ENCODE measurements at places on chromosomes 7 and 10. TPM values are rescaled to one million over a fixed set of nuclear protein-coding genes. Genes with fewer than 3 reads are reported as not detected.

DNA sequence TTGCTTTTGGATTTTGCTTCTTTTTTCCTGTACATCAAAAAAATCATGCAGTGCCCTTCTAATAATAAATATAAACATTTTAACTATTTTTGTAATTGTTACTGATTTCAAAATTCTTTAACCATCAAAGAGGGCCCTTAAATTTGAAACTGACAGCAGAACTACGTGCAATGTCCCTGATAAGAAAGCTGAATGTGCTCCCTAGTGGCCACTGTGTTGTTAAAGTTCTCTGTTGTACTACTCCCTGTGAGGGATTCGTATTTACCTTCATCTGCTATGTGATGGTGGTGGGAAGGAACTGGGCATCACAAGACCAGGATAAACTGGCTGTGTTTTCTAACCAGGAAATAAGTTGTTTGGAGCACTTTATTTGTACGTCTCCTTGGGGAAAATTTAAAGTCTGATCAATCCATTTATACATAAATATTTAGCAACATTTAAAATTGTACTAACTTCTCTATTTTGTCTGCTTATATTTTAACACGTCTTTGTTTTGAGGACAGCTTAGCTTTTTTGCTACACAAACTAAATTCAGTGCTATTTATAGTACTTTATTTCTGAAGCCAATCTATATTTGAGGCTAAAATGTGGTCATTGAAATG lies 322.4 kb downstream of the HGF start:
- no peak for DNase-seq

- DNase-seq, result no peak
These were observed 116.2 kb upstream of the GPR22 start for GRCh38 chr7:107353701-107354100.

DNA sequence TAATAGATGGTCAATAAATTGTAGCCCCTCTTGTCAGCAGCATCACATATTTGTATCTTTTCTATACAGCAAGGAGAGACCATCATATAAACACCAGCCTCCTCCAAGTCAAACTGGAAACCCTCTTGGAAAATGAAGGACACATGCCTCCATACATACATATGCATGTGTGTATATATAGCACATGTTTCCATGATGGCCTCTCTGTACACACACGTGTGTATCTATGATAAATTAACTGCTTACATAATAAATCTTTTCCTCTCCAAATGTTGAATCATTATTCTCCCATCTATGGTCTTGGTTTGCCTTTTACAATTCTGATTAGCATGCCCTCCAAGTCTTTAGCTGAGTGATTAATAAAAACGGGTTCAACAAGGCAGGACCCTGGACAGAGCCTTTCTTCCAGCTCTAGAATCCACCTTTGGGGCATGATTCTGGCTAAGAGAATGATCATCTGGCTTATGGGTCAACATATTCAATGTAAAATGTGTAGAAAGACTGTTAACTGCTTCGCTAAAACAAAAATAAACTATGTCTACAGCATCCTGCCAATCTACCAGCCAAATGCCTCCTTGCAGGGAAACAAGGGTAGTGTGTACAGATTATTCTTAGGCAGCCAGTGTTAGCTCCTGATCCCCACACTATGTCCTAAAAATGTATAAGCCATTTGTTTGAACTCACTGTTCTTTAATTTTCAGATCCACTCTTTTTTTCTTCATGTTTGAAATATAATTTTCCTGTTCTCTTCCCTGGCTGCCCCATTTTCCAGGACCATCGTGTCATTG lies 70.0 kb downstream of the CRTAC1 start:
- no peak for DNase-seq

- DNase-seq, result no peak
These were observed 89.4 kb downstream of the COL13A1 start for GRCh38 chr10:69891057-69891617.

- DNase-seq, result no peak
These were observed 171.8 kb upstream of the AHR start for GRCh38 chr7:17126413-17127268.

GRCh38 chr7:39733881-39734632 lies 110.7 kb downstream of the RALA start:
- DNase-seq, result no peak

GRCh38 chr7:125427676-125428075 lies 498.1 kb upstream of the POT1 start:
- DNase-seq, result no peak

DNA sequence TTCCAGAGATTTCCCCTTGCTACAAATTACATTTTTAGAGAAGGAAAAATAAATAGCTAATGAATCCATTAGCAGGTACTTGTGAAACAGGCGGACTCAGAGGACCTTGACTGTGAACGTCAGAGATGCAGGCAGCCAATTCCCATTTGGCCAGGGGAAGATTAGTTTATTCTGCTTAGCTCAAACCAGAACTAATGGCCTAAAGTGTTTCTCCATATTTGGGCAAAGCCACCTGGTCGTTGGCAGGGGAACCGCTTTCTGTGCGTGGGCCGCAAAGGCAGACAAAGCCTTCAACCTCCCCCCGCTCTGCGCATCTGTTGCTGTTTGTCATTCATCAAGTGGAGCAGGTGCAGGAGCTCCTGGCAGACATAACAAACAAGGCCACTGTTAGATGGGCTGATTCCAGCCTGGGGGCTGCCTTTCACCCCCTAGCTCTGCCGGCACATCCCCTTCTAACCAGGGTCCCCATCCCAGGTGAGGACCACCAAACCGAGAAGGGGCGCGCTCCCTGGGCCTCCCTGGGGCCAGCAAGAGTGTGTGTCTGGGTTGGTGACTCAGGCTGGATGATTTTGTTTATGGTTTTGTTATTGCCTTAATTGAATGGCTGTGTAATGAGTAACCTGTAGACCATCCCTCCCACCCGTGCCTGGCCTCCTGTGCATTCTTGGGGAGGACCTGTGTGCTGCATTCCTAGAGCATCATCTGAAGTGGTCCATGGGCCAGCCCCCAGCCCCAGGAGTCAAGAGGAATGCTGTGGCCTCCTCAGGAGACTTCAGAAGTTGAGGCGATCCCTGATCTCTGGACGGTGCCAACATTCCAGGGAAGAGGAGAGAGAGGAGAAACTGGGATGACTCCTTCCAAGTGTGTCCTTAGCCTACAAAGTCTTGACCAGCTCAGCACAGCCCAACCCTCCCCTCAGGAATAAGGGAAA lies 14.5 kb upstream of the CPA1 start:
- DNase-seq, result no peak

DNA sequence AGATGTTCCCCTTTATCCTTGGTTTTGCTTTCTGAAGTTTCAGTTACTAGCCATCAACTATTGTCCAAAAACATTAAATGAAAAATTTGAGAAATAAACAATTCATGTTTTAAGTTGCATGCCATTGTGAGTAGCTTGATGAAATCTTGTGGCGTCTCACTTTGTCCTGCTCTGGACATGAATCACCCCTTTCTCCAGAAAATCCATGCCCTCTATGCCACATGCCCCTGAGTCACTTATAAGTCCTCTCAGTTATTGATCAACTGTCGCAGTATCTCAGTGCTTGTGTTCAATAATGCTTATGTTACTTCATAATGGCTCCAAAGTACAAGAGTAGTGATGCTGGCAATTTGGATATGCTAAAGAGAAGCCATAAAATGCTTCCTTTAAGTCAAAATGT lies 208.0 kb upstream of the FERD3L start:
- DNase-seq, result no peak

DNA sequence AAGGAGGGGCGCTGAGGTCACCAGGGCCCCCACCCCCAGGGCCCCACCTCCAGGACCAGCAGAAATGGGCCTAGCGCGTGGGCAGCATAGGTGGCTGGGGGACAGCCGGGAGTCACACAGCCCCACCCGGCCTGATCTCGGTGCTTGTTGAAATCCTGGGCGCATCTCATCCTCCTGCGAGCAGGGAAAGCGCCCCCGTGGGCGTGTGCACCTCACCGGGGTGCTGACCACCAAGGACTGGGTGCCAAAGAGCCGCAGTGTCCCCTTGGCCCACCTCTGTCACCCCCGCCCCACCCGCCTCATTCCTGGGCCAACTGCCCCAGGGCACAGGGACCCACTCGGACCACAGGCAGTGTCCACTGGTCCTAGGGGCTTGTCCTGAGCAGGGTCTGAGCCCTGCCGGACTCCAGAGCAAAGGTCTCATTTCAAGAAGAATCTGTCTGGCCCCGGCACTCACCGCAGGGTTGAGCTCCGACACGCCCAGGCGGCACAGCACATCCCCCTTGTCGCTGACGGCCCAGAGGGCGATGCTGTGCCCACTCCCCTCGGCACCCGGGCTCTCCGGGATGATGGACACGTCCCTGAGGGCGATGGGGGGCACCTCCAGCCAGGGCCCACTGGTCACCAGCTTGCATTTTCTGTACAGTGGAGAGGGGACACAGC lies 11.4 kb downstream of the BHLHA15 start:
- DNase-seq, result no peak

DNA sequence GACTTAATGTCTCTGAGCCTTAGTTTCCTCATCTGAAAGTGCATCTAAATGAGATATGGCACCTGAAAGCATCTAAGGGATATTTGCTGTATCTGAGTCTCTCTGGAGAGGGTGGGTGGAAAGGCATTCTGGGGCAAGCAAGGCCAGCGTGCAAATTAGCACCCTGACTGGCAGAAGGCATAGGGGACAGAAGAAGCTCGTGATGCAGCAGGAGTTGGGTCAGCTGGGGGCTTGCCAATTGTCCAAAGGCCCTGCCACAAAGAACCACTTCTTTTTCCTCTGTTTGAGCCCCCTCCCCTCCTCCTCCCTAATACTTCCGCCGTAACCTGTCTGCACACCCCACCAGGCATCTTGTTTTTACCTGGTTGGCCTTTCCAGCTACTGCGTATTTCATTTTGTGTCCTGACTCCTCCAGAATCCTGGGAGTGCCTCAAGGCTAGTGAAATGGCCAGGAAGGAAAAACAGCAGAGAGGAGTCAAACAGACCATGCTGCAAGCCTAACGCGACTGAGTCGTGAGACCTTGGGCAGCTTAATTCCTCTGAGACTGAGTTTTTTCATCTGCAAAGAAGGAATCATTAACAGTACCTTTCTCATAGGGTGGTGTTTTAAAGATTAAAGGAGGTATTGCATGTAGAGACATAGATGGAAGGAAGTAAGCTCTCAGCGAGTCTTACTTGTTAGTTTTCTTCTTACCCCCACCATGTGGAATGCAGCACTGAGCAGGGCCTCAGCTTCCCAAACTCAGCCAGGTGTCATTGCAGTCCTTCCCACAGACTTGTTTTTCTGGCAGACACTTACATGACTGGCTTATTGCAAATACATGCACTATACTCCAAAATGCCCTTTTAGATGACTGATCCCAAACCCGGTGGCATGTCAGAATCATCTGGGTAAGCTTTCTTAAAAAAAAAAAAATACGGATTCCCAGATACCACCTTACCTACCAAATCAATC lies 49.1 kb upstream of the MXI1 start:
- DNase-seq, result no peak

- DNase-seq, result no peak
These were observed 134.8 kb upstream of the NAMPT start for GRCh38 chr7:106419455-106420182.

DNA sequence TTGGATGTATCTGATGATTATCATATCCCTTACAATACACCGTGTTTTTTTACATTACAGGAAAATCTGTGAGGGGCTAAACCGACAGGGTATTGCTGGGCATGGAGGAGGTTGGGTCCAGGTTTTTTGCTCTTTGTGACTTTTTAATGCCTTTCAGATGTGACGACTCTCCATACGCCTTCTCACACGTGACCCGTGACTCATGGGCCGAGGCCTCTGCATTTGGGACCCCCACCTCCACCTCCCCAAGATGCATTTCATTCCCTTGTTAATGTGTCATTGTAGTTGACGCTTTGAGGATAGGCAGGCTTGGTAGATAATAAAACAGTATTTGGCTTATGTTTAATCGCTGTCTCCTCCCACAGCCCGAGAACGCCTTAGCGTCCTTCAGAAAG lies 95.3 kb downstream of the CUX1 start:
- no peak for DNase-seq

DNA sequence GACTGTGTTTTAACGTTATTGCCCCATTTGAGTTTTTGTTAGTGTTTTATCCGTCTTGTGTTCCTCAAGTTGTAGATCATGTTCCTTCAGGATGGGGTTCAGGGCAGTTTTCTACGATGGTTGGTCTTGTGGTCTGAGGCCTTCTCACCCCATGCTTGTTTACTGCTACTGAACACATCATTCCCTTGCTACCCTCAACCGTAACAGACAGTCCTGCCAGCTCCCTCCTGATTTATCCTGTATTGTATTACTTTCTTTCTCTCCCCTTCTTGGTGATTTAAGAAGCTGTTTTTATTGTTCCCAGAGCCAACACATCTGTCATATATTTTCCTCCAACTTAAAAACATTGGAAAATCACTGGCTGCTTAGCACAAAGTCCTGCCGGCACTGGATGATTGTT lies 719.8 kb downstream of the INHBA start:
- DNase-seq, result no peak

DNA sequence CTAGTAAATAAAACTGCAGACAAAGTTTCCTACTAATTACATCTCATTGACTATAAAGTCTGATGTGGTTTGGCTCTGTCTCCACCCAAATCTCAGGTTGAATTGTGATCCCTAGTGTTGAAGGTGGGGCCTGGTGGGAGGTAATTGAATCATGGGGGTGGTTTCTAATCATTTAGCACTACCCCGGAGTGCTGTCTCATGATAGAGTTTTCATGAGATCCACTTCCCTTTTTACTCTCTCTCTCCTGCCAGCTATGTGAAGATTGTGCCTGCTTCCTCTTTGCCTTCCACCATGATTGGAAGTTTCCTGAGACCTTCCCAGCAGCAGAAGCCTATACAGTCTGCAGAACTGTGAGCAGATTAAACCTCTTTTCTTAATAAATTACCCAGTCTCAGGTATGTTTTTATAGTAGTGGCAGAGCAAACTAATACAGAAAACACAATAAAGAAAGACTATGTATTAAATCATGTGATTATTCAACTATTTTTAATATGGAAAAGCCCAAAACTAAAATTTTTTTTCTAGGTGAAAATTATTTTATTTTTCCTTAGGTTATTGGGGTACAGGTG lies 232.1 kb downstream of the FZD1 start:
- no peak for DNase-seq

GRCh38 chr10:326894-327635 lies 191.8 kb downstream of the ZMYND11 start:
- no peak for DNase-seq

- DNase-seq, result peak; percentile 10
These were observed 136.5 kb downstream of the EPC1 start for GRCh38 chr10:32210306-32211045.

- DNase-seq, result no peak
These were observed 80.5 kb upstream of the PPIF start for GRCh38 chr10:79266543-79267312.

GRCh38 chr7:77899516-77899915 lies 100.9 kb downstream of the PHTF2 start:
- DNase-seq, result no peak

- DNase-seq, result no peak
These were observed 20.8 kb downstream of the MICU1 start for GRCh38 chr10:72605122-72605521.

GRCh38 chr10:44042926-44043602 lies 341.8 kb downstream of the CXCL12 start:
- DNase-seq, result no peak

SPDYE2B gene
- not detected for total RNA-seq

ZNF12 gene
- 25.7 TPM for total RNA-seq

RET gene
- total RNA-seq, result 0.10 TPM

CNPY1 gene
- total RNA-seq, result not detected

LBX1 gene
- not detected for total RNA-seq

TMEM176A gene
- total RNA-seq, result not detected
